ENCODE measurements at places on chromosomes 2 and 18.

- H3K4me3 ChIP-seq = no peak overlapping the region
- no peak for DNase-seq
- no peaks in the 10 kb centered on the region for H3K4me1 ChIP-seq
- H3K27me3 ChIP-seq = no peaks in the 10 kb centered on the region
Observed at GRCh38 chr2:235734168-235734567, 240.3 kb downstream of the AGAP1 start.

GRCh38 chr2:101496279-101496678 is 21.4 kb upstream of the RFX8 start:
- no peak overlapping the region for H3K27ac ChIP-seq
- H3K4me3 ChIP-seq = no peak overlapping the region
- H3K4me1 ChIP-seq = no peaks in the 10 kb centered on the region
- no peak for DNase-seq
- no peaks in the 10 kb centered on the region for H3K36me3 ChIP-seq

- no peaks in the 10 kb centered on the region for H3K4me1 ChIP-seq
- no peak for DNase-seq
- no peak overlapping the region for H3K4me3 ChIP-seq
- H3K27ac ChIP-seq = no peak overlapping the region
- no peaks in the 10 kb centered on the region for H3K36me3 ChIP-seq
- no peaks in the 10 kb centered on the region for H3K27me3 ChIP-seq
Observed at GRCh38 chr2:34547340-34547739, 948.2 kb upstream of the FAM98A start.

DNA sequence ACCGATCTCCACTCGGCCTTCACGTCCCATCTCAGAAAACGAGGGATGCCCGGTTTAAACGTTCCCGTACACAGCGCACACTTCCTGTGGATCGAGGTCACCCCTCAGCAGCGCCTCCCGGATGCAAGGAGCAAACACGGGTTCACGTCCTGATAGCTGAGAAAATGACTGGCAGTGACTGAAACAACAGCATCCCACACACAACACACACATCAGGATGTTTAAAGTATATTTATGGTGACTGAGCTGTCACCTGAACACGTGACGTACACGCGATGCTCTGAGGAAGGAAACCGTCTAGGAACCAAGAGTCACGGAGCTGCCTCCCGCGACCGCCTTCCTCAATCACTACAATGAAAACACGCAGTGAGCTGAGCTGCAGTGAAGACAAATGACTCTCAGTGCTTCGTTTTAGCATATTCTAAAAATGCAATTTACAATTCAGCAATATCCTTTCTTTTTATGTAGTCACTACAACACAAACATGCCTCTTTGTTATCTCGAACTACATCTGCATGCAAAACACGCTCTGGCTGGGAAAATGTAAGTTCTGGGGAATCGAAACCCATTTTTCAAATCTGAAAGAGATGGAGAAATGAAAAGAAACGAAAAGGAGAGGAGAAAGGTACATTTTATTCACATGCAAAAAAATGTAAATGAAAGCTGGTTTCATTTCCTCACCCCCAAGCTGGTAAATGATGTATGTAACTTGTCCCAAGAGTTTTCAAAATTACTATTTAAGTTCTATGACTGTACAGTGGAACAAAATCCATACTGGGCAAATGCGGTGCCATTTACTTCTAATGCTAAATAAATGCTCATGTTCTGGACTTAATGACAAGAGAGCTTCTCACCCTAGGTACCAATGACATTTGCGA is 19.8 kb downstream of the HDAC4 start:
- no peak overlapping the region for H3K4me3 ChIP-seq
- no peak overlapping the region for H3K27ac ChIP-seq
- no peak for DNase-seq

DNA sequence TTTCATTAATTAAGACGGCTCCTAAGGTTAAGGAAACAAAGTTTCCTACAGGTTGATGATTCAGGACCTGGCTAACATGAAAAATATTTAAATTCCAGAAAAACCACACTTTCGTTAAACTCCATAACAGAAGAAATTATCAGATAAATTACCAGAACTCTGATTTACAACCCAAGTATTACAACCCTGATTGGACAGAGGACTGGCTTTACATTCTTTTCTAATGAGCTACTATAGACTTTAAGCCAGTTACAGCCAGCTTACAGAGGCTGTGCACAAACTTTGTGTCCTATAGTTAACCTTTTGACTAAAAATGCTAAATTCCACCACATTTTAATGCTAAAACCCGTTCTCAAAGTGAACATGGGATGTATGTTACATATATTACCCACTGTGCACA is 458.6 kb downstream of the KCNJ3 start:
- DNase-seq = no peak
- H3K4me1 ChIP-seq = no peaks in the 10 kb centered on the region
- no peak overlapping the region for H3K4me3 ChIP-seq
- no peaks in the 10 kb centered on the region for H3K36me3 ChIP-seq

- H3K36me3 ChIP-seq = peaks cover 59% of the 10 kb centered on the region
- DNase-seq = no peak
Observed at GRCh38 chr2:32384529-32384928, 27.7 kb downstream of the BIRC6 start.

DNA sequence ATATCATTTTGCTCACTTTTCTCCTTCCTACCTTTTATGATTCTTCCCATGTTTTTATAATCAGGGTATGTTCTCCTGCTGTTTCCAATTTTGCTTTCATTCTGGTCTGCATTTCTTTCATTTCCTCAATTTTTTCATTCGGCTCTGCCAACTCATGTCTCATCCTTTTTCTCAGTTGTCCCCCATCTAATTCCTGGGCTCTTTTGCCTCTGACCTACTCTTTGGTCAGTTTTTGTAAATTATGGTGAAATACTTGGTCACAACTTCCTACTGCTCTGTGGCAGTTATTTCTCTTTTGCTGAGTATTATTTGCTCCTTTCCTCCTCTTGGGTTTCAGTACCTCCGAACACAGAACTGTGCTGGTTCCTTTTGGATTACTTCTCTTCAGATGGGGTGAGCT is 27.5 kb downstream of the MYO7B start:
- no peak overlapping the region for H3K4me3 ChIP-seq
- no peaks in the 10 kb centered on the region for H3K36me3 ChIP-seq
- DNase-seq = no peak
- no peak overlapping the region for H3K27ac ChIP-seq
- H3K27me3 ChIP-seq = no peaks in the 10 kb centered on the region
- peaks cover 2% of the 10 kb centered on the region for H3K4me1 ChIP-seq

- DNase-seq = peak; percentile 77
- peak overlapping the region; percentile 77 for H3K4me3 ChIP-seq
- peaks cover 36% of the 10 kb centered on the region for H3K4me1 ChIP-seq
Observed at GRCh38 chr18:77131100-77131651, 1.4 kb downstream of the MBP start.

- H3K27ac ChIP-seq = no peak overlapping the region
- H3K4me1 ChIP-seq = no peaks in the 10 kb centered on the region
- no peaks in the 10 kb centered on the region for H3K36me3 ChIP-seq
- no peak for DNase-seq
- H3K4me3 ChIP-seq = no peak overlapping the region
- no peaks in the 10 kb centered on the region for H3K27me3 ChIP-seq
Observed at GRCh38 chr2:48270209-48270608, 259.7 kb upstream of the STON1 start.

DNA sequence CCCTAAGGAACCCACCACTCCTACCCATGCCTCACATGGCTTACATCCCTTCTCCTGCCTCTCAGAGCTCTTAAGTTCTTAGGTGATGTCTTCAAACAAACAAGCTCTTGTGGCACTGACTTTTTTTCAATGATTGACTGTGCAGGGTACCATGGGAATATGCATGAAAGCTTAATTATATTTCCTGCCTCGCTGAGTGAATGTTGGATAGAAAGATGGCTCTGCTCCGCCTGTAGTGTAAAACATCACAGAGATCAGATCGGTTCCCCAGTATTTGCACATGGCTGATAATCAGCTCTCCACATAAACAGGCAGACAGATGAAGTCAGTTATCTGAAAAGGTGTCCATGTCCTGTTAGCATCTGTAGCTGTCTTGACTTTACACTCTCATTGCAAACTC is 820.8 kb downstream of the TDRD15 start:
- H3K36me3 ChIP-seq = no peaks in the 10 kb centered on the region
- H3K4me3 ChIP-seq = no peak overlapping the region
- no peaks in the 10 kb centered on the region for H3K4me1 ChIP-seq

- H3K4me3 ChIP-seq = peak overlapping the region; percentile 84
- peaks cover 14% of the 10 kb centered on the region for H3K4me1 ChIP-seq
- H3K27me3 ChIP-seq = no peaks in the 10 kb centered on the region
- peak overlapping the region; percentile 95 for H3K27ac ChIP-seq
- no peak for DNase-seq
- H3K36me3 ChIP-seq = no peaks in the 10 kb centered on the region
Observed at GRCh38 chr2:86563650-86564061, 413 bp upstream of the CHMP3 start.

DNA sequence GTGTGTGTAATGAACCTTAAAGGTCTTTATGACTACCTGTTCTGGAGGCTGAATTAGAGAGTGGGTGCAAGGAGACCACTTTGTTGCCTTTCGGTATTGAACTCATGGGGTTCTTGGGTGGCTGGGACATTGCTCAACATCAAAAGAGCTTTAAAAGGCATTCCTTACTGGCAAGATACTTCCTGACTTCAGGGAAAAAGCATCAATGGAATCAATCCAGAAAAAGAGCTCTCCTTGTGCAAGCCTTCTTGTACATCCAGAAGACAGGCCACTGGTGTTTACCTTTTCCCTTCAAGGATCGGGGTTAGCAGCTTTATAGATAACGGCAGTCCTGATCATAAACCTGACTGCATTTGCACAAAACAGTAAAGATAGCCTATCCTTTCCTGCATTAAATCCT is 9.5 kb downstream of the PNO1 start:
- no peak overlapping the region for H3K27ac ChIP-seq
- H3K27me3 ChIP-seq = no peaks in the 10 kb centered on the region
- H3K4me1 ChIP-seq = no peaks in the 10 kb centered on the region

- H3K36me3 ChIP-seq = no peaks in the 10 kb centered on the region
- H3K4me3 ChIP-seq = no peak overlapping the region
- DNase-seq = no peak
- H3K4me1 ChIP-seq = peaks cover 6% of the 10 kb centered on the region
- no peaks in the 10 kb centered on the region for H3K27me3 ChIP-seq
Observed at GRCh38 chr2:105080461-105080860, 42.6 kb downstream of the MRPS9 start.

- H3K27ac ChIP-seq = no peak overlapping the region
- H3K27me3 ChIP-seq = no peaks in the 10 kb centered on the region
- DNase-seq = no peak
- H3K36me3 ChIP-seq = no peaks in the 10 kb centered on the region
Observed at GRCh38 chr2:240163844-240164574, 23.6 kb upstream of the OTOS start.

DNA sequence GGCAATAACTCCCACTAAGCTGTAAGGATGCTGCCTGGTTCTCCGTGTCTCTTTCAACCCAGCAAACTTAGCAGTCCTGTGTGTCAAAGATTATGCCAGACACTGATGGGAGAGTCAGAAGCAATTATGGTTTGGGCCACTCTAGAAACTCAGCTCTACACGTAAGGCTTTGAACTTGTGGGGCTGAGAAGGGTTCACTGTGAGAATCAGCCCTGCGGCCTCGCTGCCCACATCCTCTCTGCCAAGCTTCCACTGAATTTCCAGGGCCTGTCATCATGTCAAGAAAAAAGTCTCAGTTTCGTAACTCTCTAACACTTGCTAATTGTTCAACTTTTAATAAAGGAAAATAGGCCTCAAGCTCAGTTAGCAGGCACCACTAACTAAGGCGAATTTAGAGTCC is 308.8 kb upstream of the LYPD1 start:
- H3K4me1 ChIP-seq = no peaks in the 10 kb centered on the region
- H3K36me3 ChIP-seq = no peaks in the 10 kb centered on the region
- no peaks in the 10 kb centered on the region for H3K27me3 ChIP-seq
- H3K4me3 ChIP-seq = no peak overlapping the region

DNA sequence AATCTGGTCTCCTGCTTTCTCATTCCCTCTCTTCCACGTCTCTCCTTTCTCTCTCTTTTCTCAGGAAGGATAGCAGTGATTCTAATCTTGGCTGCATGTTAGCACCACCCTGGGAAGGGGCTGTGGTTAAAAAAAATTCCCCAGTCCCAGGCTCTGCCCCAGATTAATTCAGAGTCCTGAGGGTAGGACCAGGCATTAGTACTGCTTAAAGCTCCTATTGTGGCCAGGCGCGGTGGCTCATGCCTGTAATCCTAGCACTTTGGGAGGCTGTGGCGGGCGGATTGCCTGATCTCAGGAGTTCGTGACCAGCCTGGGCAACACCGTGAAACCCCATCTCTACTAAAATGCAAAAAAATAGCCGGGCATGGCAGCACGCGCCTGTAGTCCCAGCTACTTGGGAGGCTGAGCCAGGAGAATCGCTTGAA is 35.4 kb upstream of the EML4 start:
- no peak for DNase-seq
- peak overlapping the region; percentile 81 for H3K27ac ChIP-seq
- H3K4me1 ChIP-seq = peaks cover 24% of the 10 kb centered on the region
- no peaks in the 10 kb centered on the region for H3K27me3 ChIP-seq
- H3K4me3 ChIP-seq = no peak overlapping the region
- H3K36me3 ChIP-seq = no peaks in the 10 kb centered on the region

DNA sequence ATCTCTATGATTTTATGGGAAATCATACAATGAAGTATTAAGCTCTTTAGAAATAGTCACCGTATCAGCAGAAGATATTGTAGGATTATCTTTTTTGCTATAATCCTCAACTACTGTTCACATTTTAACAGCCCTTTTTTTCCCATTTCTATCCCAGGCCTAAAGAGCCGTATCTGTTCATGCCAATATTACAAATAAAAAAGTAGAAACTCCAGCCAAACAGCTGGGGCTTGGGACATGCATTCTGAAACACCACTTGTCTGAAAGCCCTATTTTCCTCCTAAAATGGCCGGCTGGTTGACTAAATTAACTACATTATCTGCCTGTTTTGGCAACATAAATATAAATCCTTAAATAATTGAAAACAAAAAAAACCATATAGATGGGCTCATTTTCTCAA is 477.8 kb downstream of the CDH2 start:
- no peaks in the 10 kb centered on the region for H3K36me3 ChIP-seq
- H3K27ac ChIP-seq = no peak overlapping the region
- no peaks in the 10 kb centered on the region for H3K27me3 ChIP-seq
- H3K4me1 ChIP-seq = no peaks in the 10 kb centered on the region
- no peak overlapping the region for H3K4me3 ChIP-seq
- no peak for DNase-seq

GRCh38 chr18:527146-527545 is 26.6 kb upstream of the COLEC12 start:
- no peaks in the 10 kb centered on the region for H3K36me3 ChIP-seq
- H3K4me1 ChIP-seq = no peaks in the 10 kb centered on the region
- H3K4me3 ChIP-seq = no peak overlapping the region
- no peak overlapping the region for H3K27ac ChIP-seq
- no peak for DNase-seq

- H3K4me1 ChIP-seq = no peaks in the 10 kb centered on the region
- H3K36me3 ChIP-seq = no peaks in the 10 kb centered on the region
- no peaks in the 10 kb centered on the region for H3K27me3 ChIP-seq
- no peak overlapping the region for H3K4me3 ChIP-seq
- DNase-seq = no peak
Observed at GRCh38 chr2:112728378-112729175, 7.8 kb downstream of the NT5DC4 start.

- no peak overlapping the region for H3K4me3 ChIP-seq
- DNase-seq = no peak
- H3K27me3 ChIP-seq = no peaks in the 10 kb centered on the region
- peaks cover 3% of the 10 kb centered on the region for H3K4me1 ChIP-seq
- peak overlapping the region; percentile 61 for H3K27ac ChIP-seq
- no peaks in the 10 kb centered on the region for H3K36me3 ChIP-seq
Observed at GRCh38 chr2:27255187-27255586, 7.7 kb downstream of the SLC30A3 start.

All from ascending aorta (tissue), 2 donors.